Stimulated activated CD4-positive, alpha-beta T cell treated with anti-CD3 and anti-CD28 coated beads, Interleukin-1b, Interleukin-23, amount 100 ng/mL, for 24 hours (primary cell): ENCODE measurements at places on chromosomes 4 and X.

DNA sequence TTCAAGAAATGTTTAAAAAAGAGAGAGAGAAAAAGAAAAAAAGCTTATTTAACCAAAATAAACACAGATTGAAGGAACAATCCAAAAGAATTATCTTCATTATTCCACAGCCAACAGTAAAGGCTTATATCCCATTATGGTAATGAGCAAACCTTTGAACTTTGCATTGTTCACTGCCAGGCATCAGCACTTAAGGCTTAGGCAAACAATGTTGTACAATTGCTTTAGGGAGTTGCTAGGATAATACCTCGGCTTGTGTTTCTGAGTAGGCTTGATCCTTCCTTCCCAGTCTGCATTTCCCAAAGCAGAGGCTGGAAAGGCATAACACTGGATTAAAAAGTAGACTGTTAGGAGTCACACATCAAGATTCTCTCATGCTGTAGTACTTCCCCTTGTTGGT lies 352.7 kb upstream of the IGFBP7 start:
- DNase-seq: no peak

GRCh38 chr4:107147873-107148272 lies 111.8 kb upstream of the DKK2 start:
- DNase-seq: no peak

- DNase-seq: no peak
Measured at GRCh38 chrX:317424-318067, 1.1 kb downstream of the GTPBP6 start.

- peak; percentile 29 for DNase-seq
Measured at GRCh38 chr4:2787230-2788100, 5.4 kb upstream of the SH3BP2 start.

DNA sequence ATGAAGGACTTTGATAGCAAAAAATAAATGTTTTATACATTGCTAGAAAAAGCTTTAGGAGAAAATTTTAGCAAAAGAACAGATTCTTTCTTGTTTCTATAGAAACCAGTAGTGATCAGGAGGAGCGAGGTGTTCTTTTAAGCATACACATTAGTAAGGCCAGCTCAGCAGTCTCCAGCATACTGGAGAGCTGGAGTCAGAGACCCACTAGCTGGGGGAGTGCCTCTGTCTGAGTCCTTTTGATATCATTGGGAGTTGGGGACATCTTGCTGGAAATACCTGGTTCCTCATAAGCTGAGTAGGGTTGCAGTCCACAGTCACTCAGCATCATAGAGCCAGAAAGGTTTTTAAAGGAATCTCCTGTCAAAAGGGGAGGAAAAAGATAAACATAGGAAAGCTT lies 67.4 kb downstream of the AFF2 start:
- no peak for DNase-seq

DNA sequence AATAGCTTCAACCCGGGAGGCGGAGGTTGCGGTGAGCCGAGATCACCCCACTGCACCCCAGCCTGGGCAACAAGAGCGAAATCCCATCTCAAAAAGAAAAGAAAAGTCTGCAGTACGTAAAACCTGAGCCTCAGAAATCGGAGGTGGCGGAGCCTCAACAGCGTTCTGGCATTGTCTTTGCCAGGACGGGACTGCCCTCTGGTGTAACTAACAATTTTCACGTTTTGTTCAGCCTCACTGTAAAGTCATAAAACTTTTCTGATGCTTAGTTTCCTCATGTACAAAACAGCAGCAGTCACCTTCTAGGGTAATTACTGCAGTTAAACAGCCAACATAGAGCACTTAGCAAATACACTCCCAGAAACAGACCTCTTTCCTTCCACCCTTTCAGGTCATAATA lies 121.7 kb downstream of the RBM47 start:
- no peak for DNase-seq

GRCh38 chr4:137129441-137129840 lies 402.9 kb downstream of the PCDH18 start:
- no peak for DNase-seq

DNA sequence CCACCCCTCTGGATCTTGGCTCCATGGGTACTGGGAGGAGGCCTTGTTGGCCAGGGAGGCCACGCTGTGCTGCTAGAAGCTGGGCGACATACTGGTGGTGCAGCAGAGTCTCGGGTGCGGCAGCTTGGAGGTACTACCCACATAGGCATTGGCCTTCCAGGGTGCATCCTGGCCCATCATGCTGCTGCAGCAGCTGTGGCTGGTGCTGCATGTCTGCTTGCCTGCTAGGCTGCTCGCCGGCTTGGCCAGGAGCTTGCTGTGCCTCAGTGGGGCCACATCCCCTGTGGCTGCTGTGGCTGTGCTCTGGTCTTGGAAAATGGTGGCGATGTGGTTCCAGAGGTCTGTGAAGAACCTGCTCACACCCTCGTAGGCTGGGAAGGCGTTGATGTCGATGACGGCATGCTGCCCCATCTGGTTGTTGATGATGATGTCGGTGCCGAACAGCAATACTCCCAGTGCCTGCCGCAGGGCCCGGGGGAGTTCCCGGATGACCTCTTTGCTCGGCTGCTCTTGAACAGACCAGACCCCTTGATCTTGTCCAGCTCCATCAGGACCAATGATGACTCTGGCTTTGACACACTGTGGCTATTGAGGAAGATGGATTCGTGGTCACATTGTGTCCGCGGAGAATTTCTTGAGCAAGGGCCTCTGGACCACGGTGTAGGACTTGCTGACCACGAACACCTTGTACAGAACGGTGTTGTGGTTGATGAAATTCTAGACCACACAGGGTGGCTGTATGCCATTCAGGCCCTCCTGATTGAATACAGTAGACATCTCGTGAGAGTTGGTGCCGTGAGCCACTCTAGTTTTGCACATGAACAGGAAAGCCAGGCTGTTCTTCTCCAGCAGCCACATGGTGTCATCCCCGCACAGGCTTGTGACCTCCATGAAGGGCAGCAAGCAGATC lies 11.8 kb downstream of the RBM10 start:
- DNase-seq: no peak
